Activated CD4-positive, alpha-beta memory T cell treated with anti-CD3 and anti-CD28 coated beads for 36 hours (primary cell): ENCODE measurements at places on chromosomes 3 and 15. TPM values are rescaled to one million over a fixed set of nuclear protein-coding genes. Genes with fewer than 3 reads are reported as not detected.

DNA sequence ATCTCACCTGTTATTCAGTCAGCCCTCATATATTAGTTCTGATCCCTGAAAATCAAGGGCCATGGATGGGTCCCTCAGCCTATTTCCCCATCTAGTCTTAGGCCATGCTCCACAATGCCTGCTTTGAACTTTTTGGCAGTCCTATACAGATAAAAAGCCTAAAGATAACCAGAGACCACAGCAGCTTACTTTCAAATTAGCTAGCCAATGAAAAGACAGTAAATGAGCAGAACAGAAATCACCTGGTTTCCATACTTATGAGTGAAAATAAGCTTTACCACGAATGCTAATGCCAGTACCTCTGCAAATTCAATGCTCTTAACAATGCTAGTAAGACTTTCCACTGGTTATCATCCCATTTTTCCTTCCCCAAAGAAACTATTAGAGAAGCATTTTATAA lies 141.6 kb upstream of the SPRED1 start:
- H3K4me3 ChIP-seq, result no peak overlapping the region
- DNase-seq, result no peak
- H3K36me3 ChIP-seq, result no peaks in the 10 kb centered on the region
- H3K4me1 ChIP-seq, result no peaks in the 10 kb centered on the region
- H3K27me3 ChIP-seq, result peaks cover 4% of the 10 kb centered on the region
- H3K27ac ChIP-seq, result no peak overlapping the region

DNA sequence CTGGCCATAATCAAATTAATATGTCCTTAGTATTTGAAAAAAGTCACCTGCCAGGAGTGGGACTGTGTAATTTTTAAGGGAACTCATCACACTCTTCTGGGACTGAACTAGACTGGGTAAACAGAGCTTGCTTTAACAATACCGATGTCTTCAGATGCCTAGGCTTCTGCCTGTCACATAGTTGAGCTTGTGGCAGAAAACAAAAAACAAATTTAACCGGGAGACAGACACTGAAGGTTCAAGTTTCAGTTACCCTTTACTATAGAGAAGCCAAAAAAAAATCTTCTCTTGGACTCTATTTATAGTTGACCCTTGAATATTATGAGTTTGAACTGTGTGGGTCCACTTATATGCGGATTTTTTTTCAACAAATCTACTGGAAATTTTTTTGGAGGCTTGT lies 10.8 kb downstream of the PPP1R2 start:
- DNase-seq, result no peak
- no peaks in the 10 kb centered on the region for H3K27me3 ChIP-seq
- peak overlapping the region; percentile 67 for H3K27ac ChIP-seq
- peaks cover 31% of the 10 kb centered on the region for H3K36me3 ChIP-seq
- H3K4me3 ChIP-seq, result no peak overlapping the region

DNA sequence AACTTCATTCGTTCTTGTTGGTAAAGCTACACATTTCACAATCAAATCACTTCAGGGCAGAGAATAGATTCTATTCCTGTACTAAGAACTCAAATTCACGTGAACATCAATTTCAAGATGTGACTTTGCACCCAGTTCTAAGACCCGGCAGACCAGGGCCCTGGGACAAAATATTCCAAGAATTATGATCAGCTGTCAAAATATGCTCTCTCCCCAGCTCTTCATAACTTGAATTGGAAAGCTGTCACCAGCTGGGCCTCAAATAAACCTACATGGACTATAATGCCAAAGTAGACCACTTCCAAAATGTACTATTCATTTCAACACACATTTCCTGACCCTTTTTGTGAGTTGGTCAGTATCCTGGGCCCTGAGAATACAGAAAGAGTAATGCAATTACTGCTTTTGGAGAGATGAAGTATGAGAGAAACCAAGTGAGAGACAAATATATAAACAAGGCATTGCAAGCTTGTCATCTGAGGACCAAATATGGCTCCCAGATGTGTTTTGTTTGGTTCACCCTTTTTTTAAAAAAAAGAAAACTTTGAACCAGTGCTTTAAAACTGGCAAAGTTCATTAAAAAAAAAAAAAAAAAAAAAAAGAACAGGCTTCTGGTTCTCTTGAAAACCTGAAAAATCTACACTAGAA lies 14.9 kb downstream of the MAGI1 start:
- H3K27me3 ChIP-seq, result peaks cover 4% of the 10 kb centered on the region
- no peak for DNase-seq
- no peaks in the 10 kb centered on the region for H3K4me1 ChIP-seq
- no peaks in the 10 kb centered on the region for H3K36me3 ChIP-seq
- no peak overlapping the region for H3K27ac ChIP-seq
- H3K4me3 ChIP-seq, result no peak overlapping the region

GRCh38 chr15:85693277-85693676 lies 101.4 kb downstream of the KLHL25 start:
- peaks cover 79% of the 10 kb centered on the region for H3K4me1 ChIP-seq
- H3K4me3 ChIP-seq, result peak overlapping the region; percentile 81
- peaks cover 47% of the 10 kb centered on the region for H3K36me3 ChIP-seq
- DNase-seq, result no peak

The SLC6A1 gene
- not detected for total RNA-seq

The NRROS gene
- 24.5 TPM for total RNA-seq
